ENCODE measurements at places on chromosomes 1 and 21. TPM values are rescaled to one million over a fixed set of nuclear protein-coding genes. Genes with fewer than 3 reads are reported as not detected.
A peak's percentile ranks its signal among the peaks of the same experiment; 100 is the strongest.

Gene KHDC4
- total RNA-seq: 30.0 TPM

Gene OPTC
- not detected for total RNA-seq

Gene ASAP3
- 59.6 TPM for total RNA-seq

Gene RNF11
- 88.3 TPM for total RNA-seq

Gene SMPDL3B
- 0.09 TPM for total RNA-seq

Gene IFI44L
- 2.6 TPM for total RNA-seq

Gene LCE1E
- not detected for total RNA-seq

Gene WNT9A
- total RNA-seq: 4.6 TPM

Gene FMO3
- 0.04 TPM for total RNA-seq

Gene SH2D2A
- total RNA-seq: 0.71 TPM

Gene FCRL4
- total RNA-seq: not detected

Gene KIF2C
- 9.2 TPM for total RNA-seq

DNA sequence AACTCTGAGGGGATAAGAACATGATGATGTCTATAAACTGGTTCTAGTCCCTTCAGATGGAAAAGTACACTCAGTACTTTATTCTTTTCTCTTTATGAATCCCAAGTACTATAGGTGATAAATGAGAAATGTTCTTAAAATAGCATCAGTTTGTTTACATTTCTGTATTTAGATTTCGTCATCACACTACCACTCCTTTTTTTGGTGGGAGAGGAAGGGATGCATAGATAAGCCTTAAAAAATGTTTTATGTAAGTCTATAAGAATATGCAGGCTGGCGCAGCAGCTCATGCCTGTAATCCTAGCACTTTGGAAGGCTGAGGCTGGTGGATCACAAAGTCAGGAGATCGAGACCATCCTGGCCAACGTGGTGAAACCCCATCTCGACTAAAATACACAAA, 144.8 kb downstream of the USP25 start:
- DNase-seq: no peak
- peaks cover 16% of the 10 kb centered on the region for H3K36me3 ChIP-seq
- H3K27ac ChIP-seq: no peak overlapping the region
- H3K4me3 ChIP-seq: no peak overlapping the region
- H3K27me3 ChIP-seq: no peaks in the 10 kb centered on the region

GRCh38 chr1:152461544-152461943, 47.5 kb upstream of the CRNN start:
- H3K36me3 ChIP-seq: no peaks in the 10 kb centered on the region
- peak; percentile 18 for DNase-seq
- no peak overlapping the region for H3K4me3 ChIP-seq

DNA sequence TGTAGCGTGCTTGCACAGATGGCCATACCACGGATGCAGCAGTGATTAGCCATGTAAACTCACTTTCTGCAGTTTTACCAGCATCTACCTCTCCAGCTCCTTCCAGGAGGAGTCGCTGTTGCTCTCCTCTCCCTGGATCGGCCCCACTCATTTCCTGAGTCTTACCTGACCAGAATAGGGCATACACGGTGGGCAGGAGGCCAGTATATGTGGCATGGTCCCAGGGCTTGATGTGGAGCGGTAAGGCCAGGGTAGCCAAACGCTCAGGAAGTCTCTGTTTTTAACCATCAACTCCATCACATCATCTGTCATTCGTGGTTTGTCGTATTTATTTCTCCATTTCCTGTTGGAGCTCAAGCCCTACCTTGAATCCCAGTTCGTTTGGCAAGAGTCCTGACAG, 163.4 kb upstream of the USP24 start:
- H3K4me1 ChIP-seq: peaks cover 21% of the 10 kb centered on the region
- DNase-seq: no peak
- H3K4me3 ChIP-seq: no peak overlapping the region
- H3K36me3 ChIP-seq: no peaks in the 10 kb centered on the region

GRCh38 chr1:59162665-59163064, 134.2 kb upstream of the FGGY start:
- peaks cover 10% of the 10 kb centered on the region for H3K4me1 ChIP-seq
- H3K27me3 ChIP-seq: no peaks in the 10 kb centered on the region
- H3K36me3 ChIP-seq: no peaks in the 10 kb centered on the region
- H3K27ac ChIP-seq: no peak overlapping the region
- DNase-seq: no peak

GRCh38 chr1:153553096-153553495, 4.0 kb upstream of the S100A3 start:
- no peak for DNase-seq
- H3K4me3 ChIP-seq: no peak overlapping the region
- H3K36me3 ChIP-seq: no peaks in the 10 kb centered on the region
- no peak overlapping the region for H3K27ac ChIP-seq

DNA sequence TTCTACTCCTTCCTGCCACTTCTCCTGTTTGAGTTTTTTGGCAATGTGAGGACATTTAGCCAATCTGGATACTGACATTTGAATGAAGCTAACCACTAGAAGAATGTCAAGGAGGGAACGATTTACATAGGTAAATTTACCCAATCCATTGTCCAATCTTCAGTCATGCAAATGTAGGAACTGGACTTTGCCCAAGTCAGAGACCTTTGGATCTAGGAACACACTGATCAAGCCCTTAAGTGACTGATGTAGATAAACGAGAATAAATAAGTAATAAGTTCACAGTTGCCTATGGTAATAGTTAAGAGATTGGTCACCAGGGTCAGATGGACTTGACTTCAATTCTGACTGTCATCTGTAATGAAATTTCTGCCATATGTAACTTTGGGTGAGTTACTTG, 177.6 kb downstream of the FGGY start:
- peaks cover 7% of the 10 kb centered on the region for H3K4me1 ChIP-seq
- no peak overlapping the region for H3K27ac ChIP-seq

- H3K4me1 ChIP-seq: no peaks in the 10 kb centered on the region
- no peak overlapping the region for H3K4me3 ChIP-seq
- no peak for DNase-seq
- no peak overlapping the region for H3K27ac ChIP-seq
These were observed 122.7 kb downstream of the CLEC20A start for GRCh38 chr1:178374016-178374415.

- no peak for DNase-seq
- no peak overlapping the region for H3K4me3 ChIP-seq
- H3K27me3 ChIP-seq: no peaks in the 10 kb centered on the region
- H3K4me1 ChIP-seq: no peaks in the 10 kb centered on the region
- H3K27ac ChIP-seq: no peak overlapping the region
- H3K36me3 ChIP-seq: no peaks in the 10 kb centered on the region
These were observed 110.0 kb upstream of the ZRANB2 start for GRCh38 chr1:71190843-71191242.

DNA sequence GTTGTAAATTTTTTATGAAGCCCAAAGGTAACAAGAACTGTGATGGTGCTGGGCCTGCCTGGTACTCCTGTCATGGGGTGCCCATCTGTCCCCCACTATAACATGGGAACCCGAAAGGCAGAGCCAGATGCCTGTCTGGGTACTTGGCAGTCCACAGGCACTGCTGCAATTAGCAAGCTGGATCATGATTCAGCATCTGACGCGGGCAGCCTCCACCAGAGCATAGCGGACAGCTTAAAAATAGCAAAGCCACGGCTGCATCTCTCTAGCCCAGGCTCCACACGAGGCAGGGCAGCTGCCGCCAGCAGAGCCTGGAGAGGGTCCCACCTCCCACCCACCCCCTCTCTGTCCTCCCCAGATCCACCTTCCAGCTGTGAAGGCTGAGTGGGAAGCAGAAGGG, 22.9 kb downstream of the SUSD4 start:
- H3K4me1 ChIP-seq: peaks cover 18% of the 10 kb centered on the region
- no peaks in the 10 kb centered on the region for H3K36me3 ChIP-seq

DNA sequence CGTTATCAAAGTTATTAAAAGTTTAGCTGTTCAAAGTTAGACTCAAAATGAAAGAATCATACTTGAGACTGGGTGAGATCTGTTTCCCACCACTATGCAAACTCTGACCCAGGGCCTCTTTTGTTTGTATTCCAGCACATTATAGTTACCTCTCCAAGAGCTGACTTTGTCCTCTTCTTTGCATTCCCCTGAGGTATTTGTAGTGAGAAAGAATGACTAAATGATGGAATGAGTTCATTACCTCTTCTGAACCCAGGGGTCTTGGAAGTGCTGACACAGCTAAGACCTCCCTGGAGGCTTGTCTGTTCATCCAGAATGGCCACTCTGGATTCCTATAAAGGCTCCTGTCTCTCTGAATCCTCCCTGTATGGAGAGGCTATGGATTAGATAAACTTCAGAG, 62.4 kb downstream of the FGGY start:
- H3K27me3 ChIP-seq: no peaks in the 10 kb centered on the region
- no peak overlapping the region for H3K4me3 ChIP-seq
- DNase-seq: no peak
- no peak overlapping the region for H3K27ac ChIP-seq
